ENCODE measurements at places on chromosomes 6 and 20.

DNA sequence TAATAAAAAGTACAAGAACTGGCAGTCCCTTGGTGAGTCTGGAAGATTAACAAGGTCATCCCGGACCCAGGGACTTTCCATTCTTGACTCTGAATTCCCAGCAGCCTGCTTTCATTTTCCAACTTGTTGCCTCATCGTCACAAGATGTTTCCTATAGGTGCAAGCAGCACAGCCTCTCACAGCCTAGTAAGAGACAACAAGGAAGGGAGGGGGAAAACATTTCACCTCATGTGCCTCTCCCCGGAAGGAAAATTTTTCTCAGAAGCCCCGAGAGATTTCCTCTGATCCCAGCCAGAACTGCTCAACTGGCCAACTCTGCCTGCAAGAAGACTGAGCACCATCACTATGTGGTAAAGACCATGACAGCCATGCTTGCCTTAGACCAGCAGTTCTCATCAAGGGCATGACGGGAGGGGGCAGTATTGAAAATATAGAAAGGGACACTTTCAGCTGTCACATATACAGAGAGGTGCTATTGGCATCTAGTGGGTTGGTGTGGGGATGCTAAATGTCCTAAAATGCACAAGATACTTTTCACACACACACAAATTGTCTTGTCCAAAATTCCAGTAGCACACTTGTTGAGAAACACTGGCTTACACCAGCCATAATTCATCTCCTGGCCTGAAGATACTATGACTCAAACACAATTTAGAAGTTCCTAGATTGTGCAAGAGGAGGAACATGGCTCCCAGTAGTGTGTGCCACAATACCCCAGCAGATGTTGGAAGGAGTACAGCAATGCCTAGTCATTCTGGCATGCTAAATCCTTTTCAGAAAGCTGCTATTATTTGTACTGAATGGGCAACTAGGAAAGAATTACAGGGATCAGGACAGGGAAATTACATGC is 10.8 kb upstream of the WTAP start:
- DNase-seq, result no peak

DNA sequence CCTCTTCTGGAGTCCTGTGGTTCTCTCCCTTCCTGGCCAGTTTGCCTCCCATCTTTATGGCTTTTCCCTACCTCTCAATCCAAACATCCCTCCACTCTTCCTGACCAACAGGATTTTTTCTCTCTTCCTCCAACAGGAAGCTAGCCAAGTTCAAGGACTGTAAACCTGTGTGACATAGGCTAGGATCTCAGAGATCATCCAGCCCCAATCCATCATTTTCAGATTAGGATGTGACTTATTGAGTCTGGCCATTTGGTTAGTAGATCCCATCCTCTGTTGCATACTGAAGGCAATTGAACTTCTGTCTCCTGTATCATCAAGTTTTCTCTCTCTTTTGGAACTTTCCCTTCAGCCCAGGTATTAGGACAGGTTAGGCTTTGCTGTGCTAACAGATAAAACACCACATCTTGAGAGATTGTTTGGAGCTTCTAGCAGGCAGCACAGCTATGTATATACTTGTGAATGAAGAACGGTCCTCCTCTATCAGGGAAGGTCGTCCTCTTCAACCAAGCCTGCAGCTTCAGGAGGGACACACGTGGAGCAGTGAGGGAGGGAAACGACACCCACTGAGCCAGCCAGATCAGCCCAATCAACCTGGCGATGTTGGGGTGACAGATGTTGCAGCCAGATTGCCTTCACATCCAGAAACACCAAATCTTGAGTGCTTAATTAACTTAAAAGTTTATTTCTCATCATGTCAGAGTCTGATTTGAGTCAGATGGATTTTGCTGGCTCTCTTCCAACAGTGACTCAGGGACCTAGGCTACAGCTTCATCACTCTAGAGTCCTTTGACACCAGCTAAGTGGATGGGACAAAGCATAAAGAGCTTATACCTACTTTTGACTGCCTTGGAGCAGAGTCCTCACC is 106.8 kb downstream of the GJA10 start:
- peak; percentile 47 for DNase-seq

GRCh38 chr20:56060486-56060885 is 55.2 kb upstream of the CBLN4 start:
- DNase-seq, result no peak

DNA sequence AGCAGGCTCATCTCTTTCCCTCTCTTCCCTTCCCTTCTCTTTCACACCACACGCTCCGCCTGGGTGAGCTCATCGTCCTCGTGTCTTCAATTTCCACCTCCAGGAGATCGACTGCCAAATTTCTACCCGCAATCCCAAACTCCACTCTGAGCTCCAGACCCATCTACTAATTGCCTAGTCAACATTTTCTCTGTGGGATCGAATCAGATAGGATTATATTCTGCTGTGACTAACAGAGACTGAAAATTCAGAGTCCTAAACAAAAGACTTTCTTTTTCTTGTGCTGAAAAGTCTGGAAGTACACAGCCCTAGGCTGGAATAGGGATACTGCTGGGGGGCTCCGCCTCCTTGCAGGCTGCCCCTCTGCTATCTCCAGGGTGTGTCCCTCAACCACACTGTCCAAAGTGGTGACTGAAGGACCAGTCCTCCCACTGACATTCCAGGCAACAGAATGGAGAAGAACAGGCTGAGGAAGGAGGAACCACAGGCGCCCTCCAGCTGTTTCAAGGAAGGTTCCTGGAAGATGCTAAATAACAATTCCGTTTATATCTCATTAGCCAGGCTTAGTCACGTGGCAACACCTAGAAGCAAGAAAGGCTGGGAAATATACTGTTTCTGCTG is 5.0 kb upstream of the HSPA12B start:
- DNase-seq, result no peak

DNA sequence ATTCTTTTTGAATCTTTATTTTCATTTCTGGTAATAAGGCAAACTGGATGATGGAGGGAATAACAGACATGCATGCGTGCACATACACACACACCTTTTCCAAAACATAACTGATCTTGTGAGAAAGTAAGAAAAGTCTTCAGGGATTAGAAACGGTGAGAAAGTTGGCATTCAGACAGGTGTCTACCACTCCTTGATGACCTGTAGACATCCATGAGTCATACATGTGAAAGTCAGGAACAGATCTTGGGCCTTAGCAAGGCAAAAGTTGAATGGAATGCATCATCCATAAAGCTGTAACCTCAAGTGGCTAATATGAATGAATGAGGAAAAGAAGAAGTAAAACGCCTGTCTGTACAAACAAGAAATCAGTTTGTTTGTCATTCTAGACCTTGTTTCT is 97.3 kb downstream of the GRIK2 start:
- no peak for DNase-seq

DNA sequence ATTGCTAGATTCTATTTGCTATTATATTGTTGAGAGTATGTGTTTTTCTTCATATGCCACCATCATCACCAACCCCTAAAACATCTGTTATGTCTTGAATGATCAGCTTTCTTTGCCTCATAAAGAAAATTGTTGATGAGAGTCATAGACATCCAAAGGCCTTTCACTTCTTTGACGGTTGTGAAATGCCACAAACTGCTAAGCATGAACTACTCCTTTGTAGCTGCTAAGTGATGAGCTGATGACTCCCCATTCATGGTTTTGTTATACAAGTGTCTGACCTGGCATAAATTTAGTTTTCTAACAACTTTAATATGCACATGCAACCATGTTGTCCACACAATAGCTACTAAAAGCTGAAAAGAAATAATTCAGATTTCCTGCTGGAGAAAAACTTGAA is 684 bp upstream of the MED23 start:
- DNase-seq, result peak; percentile 3

DNA sequence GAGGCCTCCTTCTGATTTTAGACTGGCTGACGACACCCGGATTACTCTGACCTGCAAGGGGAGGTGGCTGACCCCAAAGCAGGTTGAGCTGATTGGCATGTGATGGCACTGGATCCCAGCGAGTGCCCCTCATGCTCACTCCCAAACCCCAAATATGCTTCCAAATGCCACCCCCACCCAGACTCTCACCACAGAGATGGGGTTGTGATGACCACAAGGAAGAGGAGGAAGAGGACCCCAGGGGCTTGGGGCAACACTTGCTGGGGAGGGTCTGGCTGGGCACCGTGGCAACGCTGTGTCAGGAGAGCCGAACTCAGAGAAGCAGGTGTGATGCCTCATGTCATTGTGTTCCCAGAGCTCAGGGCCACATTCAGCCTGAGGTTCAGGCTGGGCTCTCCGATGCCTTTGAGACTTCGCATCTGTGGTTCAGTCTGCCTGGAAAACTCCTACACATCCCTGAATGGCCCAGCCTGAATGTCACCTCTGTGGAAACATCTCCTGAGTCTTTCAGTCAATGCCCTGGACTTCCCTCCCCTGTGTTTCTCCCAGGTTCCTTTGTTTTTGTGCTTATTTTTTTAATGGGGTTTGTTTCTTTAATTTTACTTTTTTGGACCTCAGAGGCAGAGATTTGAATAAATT is 169.1 kb upstream of the PMEPA1 start:
- DNase-seq, result no peak

- no peak for DNase-seq
Measured at GRCh38 chr6:41125282-41125681, 28.9 kb downstream of the TREML1 start.

DNA sequence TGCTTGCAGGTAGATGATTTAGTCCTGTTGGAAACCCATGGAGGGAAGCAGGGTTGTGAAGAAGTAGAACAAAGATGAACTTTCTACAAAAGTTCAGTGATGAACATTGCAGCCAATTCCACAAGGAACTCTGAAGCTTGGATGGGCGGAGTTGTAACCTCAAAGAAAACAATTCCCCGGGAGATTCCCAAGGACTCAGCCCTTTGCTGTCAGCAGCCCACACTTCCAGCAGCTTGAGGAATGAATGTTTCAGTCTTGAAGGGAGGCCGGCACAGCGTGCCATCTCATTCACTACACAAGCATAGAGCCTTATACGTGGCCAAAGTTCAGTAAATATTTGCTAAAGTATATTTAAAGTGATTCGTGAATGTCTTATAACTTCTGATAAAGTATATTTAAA is 269.4 kb downstream of the NKAIN2 start:
- DNase-seq, result no peak

DNA sequence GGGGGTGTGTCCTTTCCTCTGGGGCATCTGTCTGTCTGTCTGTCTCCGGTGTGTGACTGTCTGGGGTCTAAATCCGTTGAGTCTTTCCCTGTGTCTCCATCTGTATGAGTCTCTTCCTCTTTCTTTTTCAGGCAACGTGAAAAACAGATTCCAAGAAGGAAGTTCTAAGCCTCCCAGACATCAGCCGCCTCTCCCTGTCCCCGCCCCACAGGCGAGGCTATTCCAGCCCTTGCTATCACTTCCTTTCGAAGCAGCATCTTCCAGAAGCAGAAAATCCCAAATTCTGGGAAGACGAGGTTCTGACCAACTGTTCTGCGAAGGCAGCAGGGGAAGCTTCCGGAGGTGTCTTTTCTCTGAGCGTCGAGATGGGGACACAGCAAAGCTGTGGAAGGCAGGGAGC is 34.0 kb downstream of the PMEPA1 start:
- DNase-seq, result no peak

DNA sequence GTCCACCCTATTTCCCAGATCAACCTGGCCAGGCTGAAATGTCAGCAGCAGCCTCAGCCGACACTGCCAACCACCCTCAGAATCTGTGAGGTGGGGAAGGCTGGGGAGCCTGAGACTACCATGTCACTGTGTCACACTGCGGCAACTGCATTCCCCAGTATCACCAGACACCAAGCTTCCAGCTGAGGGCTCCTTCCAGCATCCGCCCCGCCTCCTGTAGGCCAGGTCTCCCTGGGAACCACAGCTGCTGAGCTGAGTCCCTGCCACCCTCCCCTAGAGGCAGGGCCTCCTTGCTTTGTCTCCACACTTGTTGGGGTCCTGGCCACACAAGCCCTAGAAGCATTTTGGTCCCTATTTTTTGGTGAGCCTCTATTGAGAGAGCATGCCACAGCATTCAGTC is 115.7 kb downstream of the UNC5CL start:
- no peak for DNase-seq

- no peak for DNase-seq
Measured at GRCh38 chr20:59726281-59726595, 121.9 kb downstream of the PHACTR3 start.

GRCh38 chr6:132268209-132268608 is 133.1 kb downstream of the MOXD1 start:
- DNase-seq, result no peak

Data from CD4-positive, alpha-beta T cell treated with Interleukin-15 for 4 hours (primary cell).